CD4-positive, CD25-positive, alpha-beta regulatory T cell (primary cell): ENCODE measurements at places on chromosomes 5 and 9. TPM values are rescaled to one million over a fixed set of nuclear protein-coding genes. Genes with fewer than 3 reads are reported as not detected.

DNA sequence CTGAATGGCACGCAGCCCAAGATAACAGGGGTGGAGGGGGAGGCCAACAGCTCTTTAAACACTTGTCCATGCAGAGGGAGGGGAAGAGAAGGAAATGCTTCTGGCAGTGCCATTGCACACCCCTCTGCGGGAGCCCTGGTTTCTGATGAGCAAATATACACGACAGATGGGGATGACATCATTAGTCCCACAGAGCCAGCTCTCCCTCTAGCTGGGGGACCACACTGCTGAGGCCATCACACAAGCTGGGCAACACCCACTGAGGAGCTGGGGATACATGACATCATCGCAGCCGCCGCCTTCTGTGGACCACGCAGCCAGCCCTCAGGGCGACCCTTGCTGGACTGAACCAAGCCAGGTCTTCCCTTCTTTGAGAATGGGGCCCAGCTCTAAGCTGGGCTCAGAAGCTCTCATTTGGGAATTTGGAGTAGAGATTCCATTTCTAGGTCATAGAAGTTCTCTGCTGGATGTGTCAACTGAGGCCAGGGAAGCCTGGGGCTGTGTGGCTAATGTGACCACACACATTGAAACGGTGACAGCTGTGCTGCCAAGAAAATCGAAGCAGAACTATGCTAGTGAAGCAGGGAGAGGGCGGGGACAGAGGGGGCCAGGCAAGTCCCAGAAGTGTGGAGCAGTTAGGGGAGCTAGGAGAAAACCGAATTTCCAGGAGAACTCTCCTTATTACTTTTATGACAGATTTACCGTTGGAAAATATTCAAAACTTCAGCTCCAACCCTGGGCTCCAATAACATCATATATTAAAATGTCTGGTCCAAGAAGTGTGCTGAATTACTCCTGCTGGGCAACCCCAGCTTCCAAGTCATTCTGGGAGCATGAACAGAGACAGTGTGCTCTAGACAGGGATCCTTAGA, 79.5 kb downstream of the PRRT1B start:
- peaks cover 23% of the 10 kb centered on the region for H3K4me1 ChIP-seq
- no peak overlapping the region for H3K4me3 ChIP-seq
- H3K27ac ChIP-seq, result no peak overlapping the region

The DDX46 gene
- 61.8 TPM for total RNA-seq

The SPATA31A3 gene
- total RNA-seq, result not detected

- H3K36me3 ChIP-seq, result no peaks in the 10 kb centered on the region
- DNase-seq, result no peak
- H3K27me3 ChIP-seq, result no peaks in the 10 kb centered on the region
- H3K4me3 ChIP-seq, result no peak overlapping the region
- no peak overlapping the region for H3K27ac ChIP-seq
These were observed 37.7 kb downstream of the NR4A3 start for GRCh38 chr9:99859243-99859980.

- peaks cover 16% of the 10 kb centered on the region for H3K4me1 ChIP-seq
- no peaks in the 10 kb centered on the region for H3K27me3 ChIP-seq
- no peak overlapping the region for H3K27ac ChIP-seq
- H3K36me3 ChIP-seq, result no peaks in the 10 kb centered on the region
- no peak overlapping the region for H3K4me3 ChIP-seq
These were observed 2.2 kb downstream of the TNFSF15 start for GRCh38 chr9:114803479-114804265.

The KCNV2 gene
- total RNA-seq, result not detected

DNA sequence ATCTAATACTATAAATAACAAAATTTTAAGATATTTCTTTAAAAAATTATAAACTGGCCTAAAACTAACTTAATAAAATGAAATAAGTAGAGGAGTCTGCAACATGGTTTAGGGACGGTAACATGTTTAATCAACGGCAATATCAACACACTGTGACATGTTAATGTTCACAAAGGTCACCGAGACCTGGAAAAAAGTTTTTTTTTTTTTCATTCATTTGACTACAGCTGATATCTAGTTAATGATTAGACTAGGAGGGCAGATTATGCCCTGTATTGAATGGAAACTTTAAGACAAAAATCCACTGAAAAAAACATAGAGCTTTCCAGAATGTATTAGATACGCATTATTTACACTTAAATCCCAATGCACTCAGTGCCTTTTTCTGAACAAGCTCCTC, 67.0 kb upstream of the CDK5RAP2 start:
- DNase-seq, result no peak
- H3K4me1 ChIP-seq, result no peaks in the 10 kb centered on the region
- no peaks in the 10 kb centered on the region for H3K27me3 ChIP-seq
- no peak overlapping the region for H3K4me3 ChIP-seq

The SPINK13 gene
- not detected for total RNA-seq

- H3K36me3 ChIP-seq, result no peaks in the 10 kb centered on the region
- H3K4me3 ChIP-seq, result no peak overlapping the region
- DNase-seq, result no peak
- H3K27ac ChIP-seq, result no peak overlapping the region
- no peaks in the 10 kb centered on the region for H3K27me3 ChIP-seq
- peaks cover 3% of the 10 kb centered on the region for H3K4me1 ChIP-seq
These were observed 22.3 kb downstream of the AQP3 start for GRCh38 chr9:33425128-33425533.

The RALGPS1 gene
- 10.3 TPM for total RNA-seq

The HRH2 gene
- 7.0 TPM for total RNA-seq

DNA sequence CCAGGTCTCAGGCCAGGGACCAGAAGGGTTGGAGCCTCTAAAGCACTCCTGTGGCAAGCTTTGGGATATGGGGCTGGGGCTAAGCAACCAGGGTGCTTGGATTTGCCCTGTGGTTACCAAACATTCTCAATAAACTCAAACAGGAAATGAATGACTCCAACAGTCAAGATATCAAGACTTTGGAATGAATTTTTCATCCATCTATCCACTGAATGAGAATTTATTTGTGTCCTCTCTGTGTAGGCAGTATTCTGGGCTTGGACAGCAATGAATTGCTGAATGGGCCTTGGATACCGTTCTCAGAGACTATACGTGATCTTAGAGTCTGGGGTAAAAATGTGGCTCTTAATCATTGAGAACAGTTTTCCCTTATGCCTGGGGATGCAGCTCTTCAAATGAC, 212.5 kb downstream of the DAB2IP start:
- H3K4me3 ChIP-seq, result no peak overlapping the region
- no peaks in the 10 kb centered on the region for H3K36me3 ChIP-seq
- H3K27me3 ChIP-seq, result no peaks in the 10 kb centered on the region
- H3K4me1 ChIP-seq, result no peaks in the 10 kb centered on the region
- no peak for DNase-seq

DNA sequence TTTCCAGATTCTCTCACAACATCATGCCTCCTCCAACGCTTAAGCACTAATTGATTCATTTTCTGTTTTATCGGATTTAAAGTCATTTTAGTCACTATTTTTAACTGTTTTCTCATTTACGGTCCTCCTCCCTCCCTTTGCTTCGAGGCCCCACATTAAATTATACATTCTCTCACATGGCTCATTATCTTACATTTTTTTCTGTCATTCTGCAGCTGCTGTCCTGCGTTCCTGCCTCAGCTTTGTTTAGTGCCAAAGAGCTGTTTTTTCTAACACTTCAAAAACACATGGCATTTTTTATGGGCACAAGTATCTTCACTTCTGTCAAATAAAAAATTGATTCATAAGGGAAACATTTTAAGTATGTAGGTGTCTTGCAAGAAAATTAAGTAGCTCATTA, 130.1 kb upstream of the FST start:
- no peak overlapping the region for H3K4me3 ChIP-seq
- H3K36me3 ChIP-seq, result no peaks in the 10 kb centered on the region
- no peak overlapping the region for H3K27ac ChIP-seq
- DNase-seq, result no peak

The PTPN3 gene
- 0.47 TPM for total RNA-seq

DNA sequence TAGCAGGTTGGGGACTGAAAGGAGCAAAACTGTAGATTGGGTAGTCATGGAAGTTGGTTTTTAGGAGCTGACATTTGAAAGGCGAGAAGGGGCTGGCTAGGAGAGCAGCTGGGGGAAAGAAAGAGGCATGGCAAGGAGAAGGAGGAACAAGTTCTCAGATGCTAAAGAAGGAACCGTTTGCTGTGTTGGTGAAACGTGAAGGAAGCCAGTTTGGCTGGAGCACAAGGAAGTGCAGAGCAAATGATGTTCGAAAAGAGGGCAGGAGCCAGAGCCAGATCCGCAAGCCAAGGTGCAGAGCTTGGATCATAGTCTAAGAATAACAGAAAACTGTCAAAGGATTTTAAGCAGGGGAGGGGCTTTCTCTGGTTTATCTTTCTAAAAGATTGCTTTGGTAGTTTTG, 276.6 kb downstream of the ASTN2 start:
- no peak overlapping the region for H3K27ac ChIP-seq
- no peak for DNase-seq
- no peak overlapping the region for H3K4me3 ChIP-seq
- H3K4me1 ChIP-seq, result no peaks in the 10 kb centered on the region
- H3K27me3 ChIP-seq, result no peaks in the 10 kb centered on the region
- H3K36me3 ChIP-seq, result no peaks in the 10 kb centered on the region

The SLC1A1 gene
- total RNA-seq, result 0.76 TPM

GRCh38 chr5:172891716-172892421, 57.8 kb downstream of the ERGIC1 start:
- H3K27ac ChIP-seq, result no peak overlapping the region
- H3K36me3 ChIP-seq, result peaks cover 12% of the 10 kb centered on the region
- no peaks in the 10 kb centered on the region for H3K4me1 ChIP-seq
- no peak overlapping the region for H3K4me3 ChIP-seq
- H3K27me3 ChIP-seq, result no peaks in the 10 kb centered on the region
- DNase-seq, result no peak

DNA sequence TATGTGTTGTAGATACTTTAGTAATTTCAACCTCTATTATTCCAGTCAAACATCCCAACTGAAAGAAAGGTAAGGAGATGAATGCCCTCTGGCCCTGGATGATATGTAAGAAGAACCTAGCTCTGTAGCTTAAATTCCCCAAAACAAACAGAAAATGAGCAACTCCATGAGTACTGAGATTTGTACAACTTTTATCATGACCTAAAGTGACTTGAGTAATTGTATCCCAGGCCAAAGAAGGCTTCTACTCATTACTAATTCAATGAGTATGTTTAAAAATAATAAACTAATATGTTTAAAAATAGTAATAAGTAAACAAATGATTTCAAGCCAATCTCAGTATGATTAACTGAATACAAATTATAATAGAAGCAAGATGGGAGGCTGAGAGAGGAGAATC, 414.0 kb upstream of the ACTBL2 start:
- no peak overlapping the region for H3K4me3 ChIP-seq
- no peak for DNase-seq
- no peaks in the 10 kb centered on the region for H3K4me1 ChIP-seq
- H3K27ac ChIP-seq, result no peak overlapping the region
- no peaks in the 10 kb centered on the region for H3K27me3 ChIP-seq
